ENCODE measurements at places on chromosomes 1 and 21. TPM values are rescaled to one million over a fixed set of nuclear protein-coding genes. Genes with fewer than 3 reads are reported as not detected.

DNA sequence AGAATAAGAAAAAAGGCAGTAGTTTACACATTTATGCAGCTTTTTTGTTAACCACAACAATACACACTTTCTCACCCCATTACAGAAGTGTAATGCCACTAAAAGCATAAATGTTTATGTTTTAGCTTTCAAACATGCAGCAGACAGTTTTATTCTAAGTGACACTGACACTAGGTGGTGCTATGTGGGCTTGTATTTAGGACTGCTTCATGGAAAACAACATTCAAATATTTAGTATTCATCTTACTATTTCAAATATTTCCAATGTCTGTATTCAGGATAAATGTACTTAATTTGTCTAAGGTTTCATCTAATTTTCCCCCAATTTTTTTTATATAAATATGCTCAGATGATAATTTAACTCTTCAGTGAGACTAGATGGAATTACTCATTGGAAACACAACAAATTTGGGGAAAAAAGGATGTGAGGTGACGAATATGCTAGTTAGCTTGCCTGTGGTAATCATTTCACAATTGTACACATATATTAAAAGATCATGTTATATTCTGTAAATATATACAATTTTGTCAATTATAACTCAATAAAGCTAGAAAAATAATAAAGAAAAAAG lies 71.4 kb downstream of the USP1 start:
- DNase-seq, result peak; percentile 9

- DNase-seq, result no peak
Measured at GRCh38 chr1:229871078-229871676, 195.9 kb upstream of the GALNT2 start.

GRCh38 chr1:214022229-214022791 lies 34.5 kb downstream of the PROX1 start:
- no peak for DNase-seq

DNA sequence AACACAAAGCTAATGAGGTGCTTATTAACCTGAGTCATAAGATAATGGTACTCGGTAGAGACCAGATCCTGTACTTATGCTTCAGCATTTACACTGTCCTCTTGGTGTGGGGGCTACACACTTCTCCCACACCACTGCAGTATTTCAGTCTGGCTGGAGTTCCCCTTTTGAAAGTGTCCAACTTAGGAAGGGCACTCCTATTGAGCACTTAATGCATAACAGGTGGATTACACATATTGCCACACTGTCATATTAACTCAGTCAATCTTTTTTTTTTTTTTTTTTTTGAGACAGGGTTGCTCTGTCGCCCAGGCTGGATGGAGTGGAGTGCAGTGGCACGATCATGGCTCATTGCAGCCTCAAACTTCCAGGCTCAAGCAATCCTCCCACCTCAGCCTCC lies 1.5 kb downstream of the GPATCH4 start:
- DNase-seq, result no peak

- no peak for DNase-seq
Measured at GRCh38 chr1:245718123-245718522, 563.3 kb downstream of the KIF26B start.

GRCh38 chr1:60222360-60223115 lies 149.0 kb upstream of the C1orf87 start:
- DNase-seq, result peak; percentile 2

DNA sequence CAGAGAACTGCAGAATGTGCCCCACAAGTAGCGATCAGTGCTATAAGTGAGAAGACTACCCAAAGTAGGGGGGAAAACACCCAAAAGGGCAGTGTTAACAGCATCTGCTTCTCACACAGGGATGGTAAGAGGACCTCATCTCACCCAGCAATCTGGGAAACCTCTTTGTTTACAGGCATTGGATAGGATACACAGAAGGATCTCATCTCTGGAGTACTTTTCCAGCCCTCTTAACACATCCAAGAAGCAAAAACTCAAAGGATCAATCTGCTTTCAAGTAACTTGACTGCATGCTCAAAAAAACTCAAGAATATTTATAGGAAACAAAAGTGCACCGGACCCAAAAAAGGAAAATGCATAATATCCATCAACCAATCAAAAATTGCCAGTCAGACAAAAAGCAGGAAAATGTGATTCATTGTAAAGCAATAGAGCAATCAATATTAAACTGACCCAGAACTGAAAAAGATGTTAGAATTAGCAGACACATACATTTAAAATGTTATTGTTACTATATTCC lies 311.0 kb upstream of the CXADR start:
- no peak for DNase-seq

DNA sequence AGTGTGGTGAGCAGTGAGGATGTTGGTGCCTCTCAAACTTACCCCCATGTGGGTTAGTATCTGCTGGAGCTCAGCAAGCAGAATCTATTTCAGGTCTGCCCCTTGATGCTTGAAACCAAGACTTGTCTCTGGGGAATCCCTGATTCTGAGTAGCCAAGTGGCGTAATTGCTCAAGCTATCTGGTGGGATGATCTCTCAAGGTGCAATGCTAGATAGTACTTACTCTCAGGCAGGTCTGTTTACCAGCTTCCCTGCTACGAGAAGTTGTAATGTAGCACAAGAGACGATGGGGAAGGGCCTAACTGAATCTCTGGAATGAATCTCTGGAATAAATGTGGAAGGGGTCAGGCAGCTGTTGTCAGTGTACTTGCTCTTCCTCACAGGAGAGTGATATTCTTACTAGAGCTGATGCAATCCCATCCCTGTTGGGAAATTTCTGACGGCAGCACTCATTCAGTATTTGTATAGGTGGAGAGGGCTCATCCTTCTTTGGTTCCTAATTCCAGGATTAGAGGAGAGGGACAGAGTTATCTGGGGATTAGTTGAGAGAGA lies 65.4 kb downstream of the MACF1 start:
- DNase-seq, result no peak

- no peak for DNase-seq
Measured at GRCh38 chr1:6467744-6468688, 2.0 kb upstream of the TNFRSF25 start.

DNA sequence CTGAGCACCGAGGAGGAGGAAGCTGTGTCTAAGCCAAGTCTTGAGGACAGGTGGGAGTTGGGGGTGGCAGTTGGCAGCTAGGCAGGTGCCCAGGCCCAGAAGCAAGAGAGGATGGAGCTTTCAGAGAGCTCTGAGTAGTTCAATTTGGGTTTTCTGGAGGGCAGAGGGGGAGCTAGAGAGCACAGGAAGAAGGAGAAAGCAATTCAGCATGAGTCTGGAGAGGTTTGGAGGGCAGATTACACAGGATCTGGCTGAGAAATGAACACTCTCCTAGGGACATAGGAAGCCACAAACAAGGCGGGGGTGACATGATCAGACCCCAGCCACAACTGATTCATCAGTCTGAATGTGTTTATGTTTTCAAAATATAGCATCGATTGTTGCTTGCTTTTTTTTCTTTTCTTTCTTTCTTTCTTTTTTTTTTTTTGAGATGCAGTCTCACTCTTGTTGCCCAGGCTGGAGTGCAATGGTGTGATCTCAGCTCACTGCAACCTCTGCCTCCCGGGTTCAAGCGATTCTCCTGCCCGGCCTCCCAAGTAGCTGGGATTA lies 23.8 kb downstream of the PTPRF start:
- no peak for DNase-seq

- no peak for DNase-seq
Measured at GRCh38 chr1:79575424-79575823, 568.9 kb upstream of the ADGRL4 start.

Gene RGS4
- polyA plus RNA-seq, result 14.0 TPM

- no peak for DNase-seq
Measured at GRCh38 chr1:8410791-8411190, 92.9 kb downstream of the SLC45A1 start.

GRCh38 chr21:43596616-43597015 lies 62.7 kb downstream of the HSF2BP start:
- no peak for DNase-seq

DNA sequence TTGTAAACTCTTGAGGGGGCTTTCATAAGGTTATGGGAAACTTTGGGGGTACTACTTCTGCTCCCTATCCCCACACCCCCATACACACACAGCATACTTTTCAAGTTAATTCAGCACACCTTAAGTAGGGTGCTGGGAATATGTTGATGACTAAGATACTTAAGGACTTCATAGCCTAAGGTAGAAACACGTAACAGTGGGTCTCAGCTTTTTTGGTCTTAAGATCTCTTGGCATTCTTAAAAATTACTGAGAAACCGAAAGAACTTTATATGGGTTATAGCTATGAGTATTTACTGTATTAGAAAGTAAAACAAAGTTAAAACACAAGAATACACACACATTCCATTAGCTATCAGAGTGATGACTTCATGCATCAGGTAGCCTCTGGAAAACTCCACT lies 2.1 kb downstream of the OTUD3 start:
- DNase-seq, result no peak

- no peak for DNase-seq
Measured at GRCh38 chr1:154407198-154408091, 2.3 kb downstream of the IL6R start.

DNA sequence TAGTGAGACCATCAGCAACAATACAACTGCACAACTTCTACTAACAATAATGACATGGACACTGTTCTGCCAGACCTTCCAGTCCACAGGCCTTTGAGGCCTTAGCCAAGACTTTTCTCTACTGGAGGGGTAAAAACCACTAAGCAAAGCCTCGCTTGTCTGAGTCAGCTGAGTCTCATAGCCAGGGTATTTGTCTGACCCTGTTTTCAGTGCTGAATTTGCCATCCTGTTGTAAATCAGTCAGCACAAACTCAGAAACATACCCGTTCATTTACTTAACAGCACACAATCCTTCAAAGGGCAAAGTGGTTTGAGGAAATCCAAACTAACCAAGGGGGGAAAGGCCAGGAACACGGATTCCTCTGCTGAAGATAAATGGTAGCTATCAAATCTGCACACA lies 537.8 kb downstream of the SMYD3 start:
- DNase-seq, result no peak

Gene TNNT2
- 73.7 TPM for polyA plus RNA-seq

GRCh38 chr1:247297263-247298123 lies 34.2 kb downstream of the ZNF496 start:
- DNase-seq, result no peak

- DNase-seq, result no peak
Measured at GRCh38 chr1:183075861-183076260, 52.6 kb downstream of the LAMC1 start.

Gene VSIG8
- polyA plus RNA-seq, result 0.36 TPM

Gene BEND5
- 30.2 TPM for polyA plus RNA-seq

Gene DEGS1
- 67.9 TPM for polyA plus RNA-seq

- DNase-seq, result no peak
Measured at GRCh38 chr1:247373721-247374141, 42.1 kb upstream of the ZNF496 start.

GRCh38 chr1:93061895-93062792 lies 16.9 kb upstream of the MTF2 start:
- DNase-seq, result no peak

Gene ATP6V1G3
- 6.7 TPM for polyA plus RNA-seq

Gene KLHDC7A
- polyA plus RNA-seq, result 9.1 TPM

DNA sequence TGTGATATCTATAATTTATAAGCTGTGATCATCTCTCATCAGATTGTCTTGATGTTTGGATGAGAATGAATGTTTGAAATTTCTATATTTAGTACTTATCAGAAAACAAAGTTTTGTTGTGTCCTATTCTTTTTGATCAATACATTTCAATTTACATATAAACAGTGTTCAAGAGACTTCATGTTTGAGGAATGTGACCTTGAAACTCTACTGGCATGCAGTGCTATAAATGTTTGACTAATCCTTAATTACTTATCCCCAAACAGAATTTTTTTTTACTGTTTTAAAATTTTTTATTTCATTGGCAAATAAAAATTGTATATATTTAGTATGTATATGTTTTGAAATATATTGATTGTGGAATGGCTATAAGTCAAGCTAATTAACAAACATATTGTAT lies 1.5 kb upstream of the PRKAA2 start:
- DNase-seq, result no peak

DNA sequence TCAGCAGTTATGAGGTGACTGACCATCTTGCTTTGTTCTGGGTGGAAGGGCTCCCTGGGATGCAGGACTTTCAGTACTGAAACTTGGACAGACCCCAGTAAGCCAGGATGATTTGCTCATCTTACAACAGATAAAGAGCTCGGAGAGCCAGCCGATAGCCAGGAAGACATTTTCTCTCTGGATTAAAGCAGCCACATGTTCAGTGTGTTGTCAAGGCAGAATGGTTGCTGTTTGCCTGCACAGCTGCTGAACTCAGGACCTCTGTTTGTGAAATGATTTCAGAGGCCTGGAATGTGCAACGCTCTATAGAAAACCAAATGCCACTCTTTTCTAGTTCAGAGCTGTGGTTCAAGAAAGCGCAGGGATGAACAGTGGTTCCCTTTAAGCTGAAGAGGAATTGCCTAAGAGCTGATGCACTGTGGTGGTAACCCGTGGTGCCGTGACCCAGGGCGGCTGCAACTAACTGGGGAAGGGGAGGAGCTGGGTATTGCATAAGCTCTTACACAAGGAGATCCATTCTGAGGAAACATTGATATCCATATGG lies 40.7 kb downstream of the CASQ2 start:
- no peak for DNase-seq

Gene SMIM11
- 8.1 TPM for polyA plus RNA-seq

GRCh38 chr21:26732432-26733221 lies 112.6 kb downstream of the ADAMTS1 start:
- DNase-seq, result no peak

All from right renal cortex interstitium (tissue), 3 donors.